ENCODE measurements at places on chromosomes 12 and 14.
A peak's percentile ranks its signal among the peaks of the same experiment; 100 is the strongest.

DNA sequence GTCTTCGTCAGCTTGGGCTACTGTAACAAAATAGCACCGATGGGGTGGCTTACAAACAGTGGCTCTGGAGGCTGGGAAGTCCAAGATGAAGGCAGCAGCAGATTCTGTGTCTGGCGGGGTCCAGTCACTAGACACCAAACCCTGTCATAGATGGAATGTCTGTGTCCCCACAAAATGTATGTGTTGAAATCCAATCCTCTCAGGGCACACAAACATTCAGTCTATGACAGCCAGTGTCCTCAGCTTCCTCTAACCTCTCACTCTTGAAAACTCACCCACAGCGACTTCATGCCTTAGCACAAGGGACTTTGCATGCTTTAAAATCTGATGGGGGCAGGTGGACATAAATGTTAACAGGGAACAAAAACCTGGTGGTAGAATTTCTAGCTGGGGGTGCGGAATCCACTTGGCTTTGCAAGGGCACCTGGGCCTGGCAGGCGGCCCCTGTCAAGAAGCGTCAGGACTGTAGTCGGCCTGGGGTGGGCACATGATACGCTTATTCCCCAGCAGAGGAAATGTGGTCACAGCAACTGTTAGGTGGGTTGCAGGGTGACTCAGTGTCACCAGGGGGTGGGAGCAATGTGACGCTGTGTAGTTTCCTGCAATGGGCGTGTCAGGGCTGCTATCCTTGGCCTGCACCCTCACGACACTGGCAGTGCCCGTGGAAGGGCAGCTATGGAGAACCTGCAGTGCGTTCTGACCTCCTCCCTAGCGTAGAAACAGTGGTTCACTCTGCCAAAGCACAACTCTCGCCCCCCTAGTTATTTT, 17.7 kb downstream of the RIN3 start:
- DNase-seq: no peak

GRCh38 chr12:74646831-74647230, 109.2 kb downstream of the ATXN7L3B start:
- peak; percentile 24 for DNase-seq

- peak; percentile 38 for DNase-seq
Measured at GRCh38 chr12:10153271-10154144, 18.4 kb downstream of the OLR1 start.

DNA sequence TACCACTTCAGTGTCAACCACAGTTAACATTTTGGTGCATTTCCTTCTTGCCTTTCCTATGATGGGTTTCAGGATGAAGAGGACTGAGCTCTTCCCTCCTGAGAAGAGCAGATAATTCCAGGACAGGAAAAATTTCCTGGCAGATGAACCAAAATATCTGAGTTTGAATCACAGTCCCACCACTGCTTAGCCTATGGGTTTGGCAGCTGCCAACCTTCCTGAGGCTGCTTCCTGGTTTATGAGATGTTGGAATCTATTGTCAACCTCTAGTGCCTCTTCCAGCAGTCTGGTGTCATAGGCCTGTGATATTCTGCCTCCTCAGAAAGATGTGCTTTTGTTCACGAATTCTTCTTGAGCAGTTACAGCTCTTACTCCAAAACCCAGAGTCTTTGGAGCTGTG, 197.4 kb upstream of the FRMD6 start:
- DNase-seq: no peak

- DNase-seq: no peak
Measured at GRCh38 chr14:58227096-58227819, 17.4 kb upstream of the PSMA3 start.

DNA sequence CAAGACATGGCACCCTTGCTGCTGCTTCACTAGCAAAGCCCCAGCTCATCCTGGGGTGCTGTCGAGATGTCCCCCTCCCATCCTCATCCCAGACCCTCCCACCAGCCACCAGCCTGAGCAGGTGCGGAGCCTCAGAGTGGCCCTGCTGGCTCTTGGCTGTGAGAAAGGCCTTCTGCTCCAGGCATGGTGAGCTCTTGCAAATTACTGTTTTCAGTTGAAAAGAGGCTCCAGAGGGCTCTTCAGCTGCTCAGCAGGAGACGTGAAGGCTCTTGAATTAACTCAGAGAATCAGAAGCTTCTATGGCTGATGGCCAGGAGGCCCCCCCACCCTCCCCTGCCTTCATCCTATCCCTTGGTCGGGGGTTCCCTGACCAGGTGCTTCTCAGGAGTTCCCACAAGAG, 44.1 kb downstream of the WSCD2 start:
- no peak for DNase-seq

DNA sequence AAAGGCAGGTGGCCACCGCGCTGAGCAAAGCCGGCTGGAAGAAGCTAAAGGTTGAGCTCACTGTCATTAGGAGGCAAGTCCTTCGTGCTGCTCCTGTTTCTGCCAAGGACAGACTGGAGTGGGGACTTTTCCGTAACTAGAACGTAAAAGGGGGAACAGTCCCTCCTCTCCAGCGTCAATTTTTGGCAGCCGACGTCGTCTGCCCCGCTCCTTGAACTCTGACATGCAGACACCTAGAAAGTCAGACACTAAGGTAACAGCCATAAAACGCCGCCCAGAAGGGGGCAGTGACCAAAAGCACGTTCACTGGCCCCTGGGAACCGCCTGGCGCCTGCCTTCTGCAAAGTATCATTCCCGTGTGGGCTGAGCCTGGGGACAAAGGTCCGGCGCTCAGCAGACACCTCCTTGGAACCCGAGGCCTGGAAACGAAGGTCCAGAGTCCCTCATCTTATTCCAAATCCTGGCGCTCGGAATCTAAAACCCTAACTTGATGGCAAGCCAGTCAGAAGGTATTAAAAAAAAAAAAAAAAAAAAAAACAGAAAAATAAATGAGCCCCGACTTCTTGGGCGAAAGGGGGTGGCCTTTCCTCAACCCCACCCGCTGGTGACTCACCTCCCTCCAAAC, 1.1 kb upstream of the LRP1 start:
- peak; percentile 58 for DNase-seq

- no peak for DNase-seq
Measured at GRCh38 chr14:83478741-83479140, 1945.1 kb upstream of the SEL1L start.

- no peak for DNase-seq
Measured at GRCh38 chr12:31658471-31659086, 909 bp upstream of the ETFBKMT start.

GRCh38 chr12:96501908-96502307, 12.5 kb downstream of the CFAP54 start:
- DNase-seq: no peak

- peak; percentile 12 for DNase-seq
Measured at GRCh38 chr12:10341892-10342509, 34.3 kb downstream of the KLRD1 start.

GRCh38 chr14:50823762-50824636, 7.0 kb downstream of the NIN start:
- peak; percentile 25 for DNase-seq

DNA sequence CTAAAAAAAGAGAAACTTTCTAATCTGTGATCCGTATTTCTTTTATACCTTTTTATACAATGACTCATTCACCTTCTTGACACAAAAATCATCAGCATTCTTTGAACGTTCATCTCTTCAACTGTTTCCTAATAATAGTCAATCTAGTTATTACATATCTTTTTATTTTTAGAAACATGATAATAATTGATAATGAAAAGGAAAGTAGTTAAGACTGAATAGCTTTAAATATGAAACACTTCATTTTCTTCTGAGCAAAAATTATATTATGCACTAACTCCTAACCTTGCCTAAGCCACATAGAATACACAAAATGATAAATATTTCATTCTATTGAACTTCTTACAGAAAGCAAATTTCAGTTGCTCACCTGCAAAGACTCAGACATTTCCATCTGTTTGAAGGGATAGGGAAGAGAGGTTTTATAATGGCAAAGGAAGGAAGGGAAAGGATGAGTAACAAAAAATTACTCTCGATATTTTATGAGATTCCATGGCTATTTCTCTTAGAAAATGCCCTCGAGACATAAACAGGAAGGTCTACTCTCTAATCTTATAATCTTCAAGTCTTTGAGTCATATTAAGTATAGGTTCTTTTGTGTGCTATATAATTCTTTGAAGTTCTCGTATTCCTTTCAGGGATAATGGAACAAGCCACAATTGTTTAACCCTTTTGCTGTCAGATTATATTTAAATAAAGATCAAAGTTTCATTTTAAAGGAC, 7.5 kb upstream of the KLHL42 start:
- DNase-seq: peak; percentile 53

DNA sequence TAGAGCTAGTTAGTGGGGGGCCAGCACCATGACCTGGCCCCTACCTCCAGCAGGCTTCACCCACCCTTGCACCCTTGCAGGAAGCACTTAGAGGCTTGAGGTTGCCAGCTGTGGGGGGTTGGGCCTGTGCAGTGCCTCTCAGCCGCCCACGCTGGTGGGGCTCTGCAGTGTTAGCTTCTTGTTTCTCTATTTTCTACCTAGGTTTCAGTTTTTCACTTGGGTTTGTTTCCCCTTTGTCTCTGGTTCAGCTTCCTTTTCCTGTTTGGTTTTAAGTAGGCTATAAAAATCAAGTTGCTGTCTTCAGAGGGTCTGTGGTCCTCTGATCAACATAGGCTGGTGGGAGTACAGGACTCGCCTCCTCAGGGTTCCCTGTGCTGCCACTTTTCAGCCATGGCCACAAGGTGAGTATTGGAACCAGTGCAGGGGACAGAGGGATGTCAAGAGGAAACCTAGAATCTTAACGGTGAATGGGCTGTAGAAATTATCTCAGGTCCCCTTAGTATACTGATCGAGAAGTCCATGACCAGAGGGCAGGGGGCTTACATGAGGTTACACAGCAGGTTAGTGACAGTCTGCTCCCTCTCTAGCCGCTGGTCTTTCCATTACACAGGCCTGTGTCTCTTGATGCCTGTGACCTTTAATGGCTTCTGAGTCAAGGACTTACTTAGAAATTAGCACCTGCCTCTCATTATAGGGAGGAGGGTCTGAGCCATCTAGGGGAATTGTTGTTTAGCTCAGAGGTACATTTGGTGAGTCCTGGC, at the start of gene EVL:
EVL (plus strand) TSS at position 312 of the 761 bp plus-strand sequence; CDS start at position 391, 79 bp downstream.
- DNase-seq: no peak

DNA sequence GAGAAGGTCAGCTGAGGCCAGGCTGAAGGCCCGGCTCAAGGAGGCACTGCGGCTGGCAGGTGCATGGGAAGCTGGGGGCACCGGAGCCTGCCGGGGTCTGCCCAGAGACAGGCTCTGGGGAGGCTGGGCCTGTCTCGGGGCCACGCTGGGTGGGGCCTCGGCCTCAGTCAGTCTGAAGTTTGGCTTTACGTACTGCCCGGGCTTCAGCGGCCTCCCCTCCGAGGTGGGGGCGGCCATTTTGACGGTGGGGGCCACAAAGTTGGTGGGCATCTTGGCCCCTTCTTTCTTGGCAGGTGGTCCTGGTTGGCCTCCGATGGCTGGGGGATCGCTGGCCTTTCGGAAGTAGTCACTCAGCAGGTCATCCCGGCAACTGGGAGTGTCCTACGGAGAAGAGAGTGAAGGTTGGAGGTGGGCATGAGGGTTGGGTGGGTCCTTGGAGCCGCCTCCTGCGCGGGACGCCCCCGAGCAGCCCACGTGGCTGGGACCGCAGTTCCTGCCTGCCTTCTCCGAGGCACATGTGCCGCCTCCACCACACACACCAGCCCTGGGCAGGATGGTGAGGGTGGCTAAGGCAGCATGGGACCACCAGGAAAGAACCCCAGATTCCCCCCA, 28.9 kb upstream of the GPR68 start:
- no peak for DNase-seq

DNA sequence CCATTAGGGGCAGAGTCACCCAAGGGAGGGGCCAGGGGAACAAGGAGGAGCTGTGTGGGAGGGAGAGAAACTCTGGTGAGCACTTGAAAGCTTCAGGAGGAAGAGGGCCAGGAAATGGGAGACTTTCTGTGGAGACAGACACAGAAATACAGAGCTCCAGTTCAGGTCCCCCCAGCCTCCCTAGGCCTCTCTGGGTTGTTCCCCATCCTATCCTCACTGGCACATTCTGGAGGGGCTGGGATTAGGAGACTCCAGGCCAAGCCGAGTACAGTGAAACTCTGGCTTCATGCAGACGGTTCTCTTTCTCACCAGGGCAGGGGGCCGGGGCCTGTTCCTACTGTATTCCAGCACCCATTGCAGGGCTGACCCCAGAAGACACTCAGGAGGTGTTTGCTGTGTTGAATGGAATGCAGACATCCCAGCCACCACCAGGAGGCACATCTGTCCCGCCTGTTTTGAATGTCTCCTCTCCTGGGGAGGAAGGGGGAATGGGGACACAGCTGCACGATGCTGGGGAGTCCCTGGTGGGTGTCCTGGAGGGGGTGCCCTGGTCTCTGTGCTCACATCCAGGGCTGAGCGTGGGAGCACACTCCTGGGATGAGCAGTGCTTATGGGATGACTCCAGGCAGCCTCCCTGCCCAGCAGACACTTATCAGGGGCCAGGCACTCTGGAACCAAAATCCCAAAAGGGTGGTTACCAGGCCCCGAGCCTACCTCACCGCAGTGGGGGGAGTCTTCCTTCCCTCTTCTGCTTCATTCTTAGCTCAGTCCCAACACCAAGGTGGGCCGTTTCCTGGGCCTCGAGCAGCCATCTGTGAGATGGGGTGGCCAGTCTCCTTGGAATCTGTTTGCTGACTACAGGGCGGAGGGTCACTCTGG, 5.5 kb upstream of the KRT84 start:
- DNase-seq: peak; percentile 47

DNA sequence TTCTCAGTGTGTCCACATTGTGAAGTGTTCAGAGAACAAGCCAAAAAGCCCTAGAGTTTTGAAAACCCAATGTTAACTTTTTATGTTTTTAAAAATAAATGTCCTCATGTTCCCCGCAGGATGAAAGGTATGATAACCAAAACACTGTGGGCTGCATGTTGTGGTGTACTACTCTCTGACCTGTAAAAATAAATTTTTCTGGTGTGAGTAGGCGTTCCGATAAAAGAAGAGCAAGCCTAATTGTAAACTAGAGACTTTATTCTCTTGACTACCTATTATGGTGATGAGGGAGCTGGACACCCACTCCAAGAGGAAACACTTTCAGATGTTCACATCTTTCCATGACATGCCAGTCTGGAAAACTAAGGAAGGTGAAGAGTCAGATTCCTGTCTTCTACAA, 18.2 kb downstream of the PTGER2 start:
- no peak for DNase-seq

DNA sequence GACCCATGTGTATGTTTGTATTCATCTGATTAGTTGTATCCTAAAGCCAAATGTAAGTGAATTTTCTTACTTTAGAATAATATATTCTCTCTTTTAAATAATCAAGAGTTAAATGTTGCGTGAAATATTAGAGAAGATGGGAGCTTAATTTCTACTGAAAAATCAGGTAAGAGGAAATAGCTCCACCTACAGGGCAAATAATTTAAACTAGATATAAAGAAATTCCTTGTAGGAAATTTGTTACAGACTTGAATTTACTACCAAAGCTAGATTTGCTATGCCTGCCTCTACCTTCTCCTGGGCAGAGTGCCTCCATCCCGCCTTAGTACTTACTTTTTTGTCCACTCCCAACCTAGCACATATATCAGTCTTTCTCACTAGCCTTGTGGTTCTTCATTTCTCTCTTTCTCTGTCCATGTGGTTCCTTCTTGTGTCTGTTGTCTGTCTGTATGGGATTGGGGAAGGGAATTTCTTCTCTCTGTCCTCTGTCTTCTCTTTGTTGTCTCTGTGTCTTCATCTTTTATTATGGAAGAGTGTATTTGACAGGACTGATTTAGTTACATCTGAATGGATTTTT, 44.7 kb downstream of the PALS1 start:
- peak; percentile 56 for DNase-seq

- no peak for DNase-seq
Measured at GRCh38 chr14:50785457-50786063, 45.4 kb downstream of the NIN start.

- DNase-seq: no peak
Measured at GRCh38 chr12:11663130-11663529, 13.7 kb downstream of the ETV6 start.

GRCh38 chr12:6226679-6227051, 26.5 kb downstream of the CD9 start:
- peak; percentile 44 for DNase-seq
